ENCODE measurements at places on chromosomes 5 and 9.

GRCh38 chr9:22976454-22976853 is 529.8 kb downstream of the DMRTA1 start:
- DNase-seq, result no peak

- DNase-seq, result no peak
Observed at GRCh38 chr5:124176692-124177091, 569.7 kb downstream of the ZNF608 start.

- DNase-seq, result no peak
Observed at GRCh38 chr5:72599519-72600370, 92.5 kb upstream of the ZNF366 start.

DNA sequence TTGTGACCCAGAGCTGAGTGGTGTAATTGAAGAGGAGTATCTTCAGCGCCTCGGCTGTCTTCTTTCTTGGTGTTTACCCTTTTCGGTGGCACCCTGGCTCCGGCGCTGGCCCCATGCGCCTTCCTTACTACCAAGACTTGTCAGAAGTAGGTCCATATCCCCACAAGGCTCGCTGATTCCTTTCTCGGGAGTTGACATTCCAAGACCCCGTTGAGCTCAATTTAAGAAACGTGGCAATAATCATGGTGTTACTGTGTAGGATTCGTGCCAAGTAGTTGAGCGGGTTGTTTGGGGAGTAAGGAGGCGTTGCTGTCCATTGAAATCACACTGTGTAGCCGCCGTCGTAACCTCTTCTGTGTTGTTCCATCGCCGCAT is 795 bp downstream of the NDUFAF2 start:
- DNase-seq, result no peak

DNA sequence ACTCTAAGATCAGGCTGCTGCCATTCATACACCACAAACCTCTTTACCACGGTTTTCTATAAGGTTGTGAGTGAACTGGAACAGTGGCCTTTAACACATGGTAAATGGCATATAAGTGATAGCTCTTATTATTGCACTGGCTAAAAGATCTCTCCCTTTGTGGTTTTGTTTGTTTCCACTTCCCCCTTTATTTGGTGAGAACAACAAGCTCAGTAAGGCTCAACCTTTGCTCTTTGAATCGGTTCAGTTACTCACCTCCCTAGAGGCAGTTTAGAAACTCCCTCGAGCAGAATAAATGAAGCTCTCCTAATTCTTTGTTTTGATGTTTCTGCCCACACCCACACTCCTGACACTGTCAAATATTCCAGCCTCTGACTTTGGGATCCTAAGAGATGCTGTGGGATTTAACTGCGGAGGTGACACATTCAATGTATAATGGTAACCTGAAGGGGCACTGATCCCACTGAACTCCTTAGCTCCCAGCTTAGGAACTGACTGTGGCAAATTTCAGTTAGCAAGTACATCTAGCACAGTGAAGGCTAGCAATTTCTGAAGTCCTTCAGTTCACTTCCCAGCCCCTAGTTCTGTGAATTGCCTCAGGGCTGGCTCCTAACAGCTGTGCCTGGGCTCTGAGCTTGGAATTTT is 22.5 kb upstream of the RAD23B start:
- no peak for DNase-seq

GRCh38 chr9:96491079-96491879 is 41.3 kb downstream of the HABP4 start:
- DNase-seq, result no peak

DNA sequence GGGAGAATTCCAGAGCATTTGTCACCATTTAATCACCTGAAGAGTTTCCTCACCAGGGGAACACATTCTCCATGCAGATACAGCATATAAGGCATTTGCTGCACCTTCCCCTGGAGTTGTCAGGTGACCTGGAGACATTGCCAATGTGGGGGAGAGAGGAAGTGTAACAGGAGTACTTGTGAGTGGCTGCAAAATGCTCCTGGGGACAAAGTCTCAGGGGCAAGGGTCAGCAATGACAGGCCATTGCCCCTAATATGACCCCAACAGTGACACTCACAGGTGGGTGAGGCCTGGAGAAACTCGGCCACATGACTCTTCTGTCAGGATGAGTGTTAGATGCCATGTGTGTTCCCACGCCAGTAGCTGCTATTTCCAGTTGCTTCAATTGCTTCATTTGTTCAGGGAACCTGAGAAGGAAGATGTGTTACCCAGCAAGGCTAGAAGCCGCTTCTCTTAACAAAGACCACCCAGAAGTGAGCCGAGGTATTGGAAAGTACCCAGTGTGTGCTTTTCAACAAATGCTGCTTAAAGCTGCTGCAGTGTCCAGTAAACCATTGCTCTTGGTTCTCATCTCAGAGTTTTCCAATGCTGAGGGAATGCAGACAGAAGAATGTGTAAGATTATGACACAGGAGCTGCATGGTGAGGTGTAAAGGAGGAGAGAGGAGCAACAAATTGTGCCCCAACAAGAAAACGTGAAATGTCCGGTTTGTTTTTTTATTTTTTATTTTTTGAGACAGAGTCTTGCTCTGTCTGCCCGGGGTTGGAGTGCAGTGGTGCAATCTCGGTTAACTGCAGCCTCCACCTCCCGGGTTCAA is 128.2 kb upstream of the SLC44A1 start:
- no peak for DNase-seq

- DNase-seq, result no peak
Observed at GRCh38 chr5:137199966-137200365, 299.2 kb downstream of the SPOCK1 start.

- no peak for DNase-seq
Observed at GRCh38 chr5:35117967-35118366, 70.2 kb upstream of the AGXT2 start.

- DNase-seq, result peak; percentile 11
Observed at GRCh38 chr9:117718085-117718484, 13.9 kb downstream of the TLR4 start.

GRCh38 chr9:88923092-88923491 is 68.2 kb upstream of the S1PR3 start:
- DNase-seq, result no peak

- DNase-seq, result no peak
Observed at GRCh38 chr9:132784286-132784830, 93.7 kb downstream of the AK8 start.

GRCh38 chr9:32399110-32399815 is 14.8 kb downstream of the ACO1 start:
- DNase-seq, result no peak

- DNase-seq, result no peak
Observed at GRCh38 chr9:13587571-13587970, 308.1 kb upstream of the MPDZ start.

GRCh38 chr5:110027527-110028322 is 338.0 kb downstream of the MAN2A1 start:
- DNase-seq, result no peak

- DNase-seq, result no peak
Observed at GRCh38 chr9:134514503-134514902, 127.1 kb upstream of the COL5A1 start.

DNA sequence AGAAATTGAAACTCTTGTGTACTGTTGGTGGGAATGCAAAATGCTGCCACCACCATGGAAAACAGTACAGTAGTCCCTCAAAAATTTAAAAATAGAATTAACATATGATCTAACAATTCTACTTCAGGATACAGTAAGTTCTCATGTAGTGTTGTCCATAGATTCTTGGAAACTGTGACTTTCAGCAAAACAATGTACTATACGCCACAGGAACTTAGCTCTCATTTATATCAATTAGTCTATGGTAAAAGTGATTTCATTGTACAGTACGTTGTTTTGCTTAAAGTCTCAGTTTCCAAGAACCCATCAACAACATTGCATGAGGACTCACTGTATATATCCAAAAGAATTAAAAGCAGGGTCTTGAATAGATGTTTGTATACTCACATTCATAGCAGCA is 233.5 kb upstream of the GAS1 start:
- DNase-seq, result no peak

DNA sequence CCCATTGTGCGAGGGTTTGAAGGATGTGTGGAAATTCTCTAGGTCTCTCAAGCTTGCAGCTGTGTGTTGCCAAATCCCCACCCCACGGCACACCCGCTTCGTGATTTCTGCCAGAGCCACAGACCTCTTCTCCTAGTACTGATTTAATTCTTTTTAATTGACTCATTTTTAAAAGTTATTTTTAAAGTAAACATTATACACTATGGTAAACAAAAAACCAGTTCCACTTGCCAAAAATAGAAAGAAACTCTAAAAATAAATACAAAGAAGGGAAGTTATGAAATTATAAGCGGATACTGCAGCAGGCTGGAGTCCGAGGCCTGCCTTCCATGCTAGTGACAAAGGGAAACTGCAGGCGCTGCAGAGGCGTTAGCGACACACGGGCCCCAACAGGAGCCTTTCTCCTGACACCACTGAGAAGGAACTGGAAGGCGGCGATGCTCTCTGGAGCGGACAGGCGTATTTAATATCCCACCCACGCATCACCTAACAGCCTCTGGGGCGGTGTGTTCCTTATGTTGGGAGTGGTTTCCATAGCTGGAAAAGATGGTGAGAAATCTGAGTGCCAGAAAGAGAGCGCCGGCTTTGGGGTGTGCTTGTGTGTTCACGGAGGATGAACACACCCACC is 122.5 kb downstream of the COL23A1 start:
- no peak for DNase-seq

DNA sequence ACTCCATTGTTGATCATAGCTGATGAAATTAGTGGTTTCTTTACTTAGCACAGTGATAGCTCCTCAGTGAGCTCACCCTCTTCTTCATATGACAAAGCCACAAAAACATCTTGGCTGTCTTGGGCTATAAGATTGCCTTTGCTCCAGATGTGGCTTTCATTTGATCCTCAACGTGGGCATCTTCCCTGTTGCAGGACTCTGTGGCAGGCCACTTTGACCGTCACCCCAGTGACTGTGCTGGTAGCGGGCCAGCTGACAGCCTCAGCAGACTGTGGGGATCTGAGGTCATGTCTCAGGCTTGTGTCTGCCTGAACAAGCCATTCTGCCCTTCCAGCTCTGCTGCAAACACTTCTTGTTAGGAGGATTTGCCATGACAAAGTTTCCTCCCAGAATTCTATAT is 422.2 kb downstream of the NR2F1-AS1 start:
- no peak for DNase-seq

DNA sequence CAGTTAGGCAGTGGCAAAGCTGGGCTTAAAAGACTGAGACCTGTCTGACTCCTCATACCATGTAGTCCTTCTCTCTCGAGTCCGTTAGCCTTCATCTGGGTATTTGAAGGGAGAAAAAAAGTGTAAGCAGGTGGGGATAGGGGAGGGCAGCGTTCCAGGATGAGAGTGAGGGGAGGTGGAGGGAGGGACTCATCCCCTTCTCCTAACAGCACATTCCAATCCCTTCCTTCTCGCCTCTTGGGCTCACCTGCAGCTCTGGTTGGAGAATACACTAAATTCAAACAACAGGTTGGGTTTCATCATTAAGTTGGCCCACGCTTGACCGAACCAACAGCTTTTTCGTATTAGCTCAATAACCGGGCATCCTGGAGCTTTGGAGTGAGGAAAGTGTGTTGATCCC is 3.6 kb downstream of the NEURL1B start:
- no peak for DNase-seq

- DNase-seq, result no peak
Observed at GRCh38 chr5:979100-979817, 29.3 kb upstream of the NKD2 start.

DNA sequence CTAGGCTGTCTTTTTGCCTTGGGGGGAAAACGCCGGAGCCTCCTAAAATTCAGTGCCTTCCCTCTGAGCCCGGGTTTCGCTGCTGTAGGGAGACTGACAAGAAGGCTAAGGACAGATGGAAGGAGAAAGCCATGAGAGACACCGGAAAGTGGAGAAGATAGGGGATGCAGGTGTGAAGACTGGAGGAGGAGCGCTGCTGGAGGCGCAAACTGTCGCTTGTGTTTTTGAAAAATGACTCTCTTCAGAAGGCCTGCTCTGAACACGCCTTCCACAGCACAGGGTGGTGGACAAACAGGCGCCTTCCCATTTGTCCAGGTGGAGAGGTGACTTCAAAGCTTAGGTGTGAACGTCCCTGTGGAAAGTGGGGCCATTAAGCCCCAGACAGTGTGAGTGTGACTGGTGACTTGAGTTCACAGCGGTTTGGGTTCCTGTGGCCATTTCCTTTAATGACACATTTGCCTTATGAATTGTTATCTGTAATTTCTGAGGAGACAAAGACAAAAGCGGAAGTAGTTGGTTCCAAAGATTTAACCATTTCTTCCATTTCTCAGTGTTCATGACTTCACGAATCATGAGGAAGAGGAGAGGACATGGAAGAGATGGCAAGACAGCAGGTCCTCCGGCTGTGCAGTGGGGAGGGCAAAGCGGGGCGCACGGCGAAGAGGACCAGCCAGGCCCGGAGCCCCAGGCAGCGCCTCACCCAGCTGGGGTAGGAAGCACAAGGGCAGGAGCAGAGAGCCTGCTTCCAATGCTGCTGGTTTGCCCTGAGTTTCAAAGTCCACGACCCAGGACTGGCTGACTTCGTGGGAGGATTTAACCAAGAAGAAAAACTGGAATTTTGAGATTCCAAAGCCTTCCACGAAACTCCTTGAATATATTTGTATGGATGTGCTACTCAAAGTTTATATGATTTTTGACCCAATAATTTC is 27.8 kb upstream of the SEMA4D start:
- peak; percentile 18 for DNase-seq

GRCh38 chr5:9513827-9514226 is 32.0 kb downstream of the SEMA5A start:
- DNase-seq, result no peak

DNA sequence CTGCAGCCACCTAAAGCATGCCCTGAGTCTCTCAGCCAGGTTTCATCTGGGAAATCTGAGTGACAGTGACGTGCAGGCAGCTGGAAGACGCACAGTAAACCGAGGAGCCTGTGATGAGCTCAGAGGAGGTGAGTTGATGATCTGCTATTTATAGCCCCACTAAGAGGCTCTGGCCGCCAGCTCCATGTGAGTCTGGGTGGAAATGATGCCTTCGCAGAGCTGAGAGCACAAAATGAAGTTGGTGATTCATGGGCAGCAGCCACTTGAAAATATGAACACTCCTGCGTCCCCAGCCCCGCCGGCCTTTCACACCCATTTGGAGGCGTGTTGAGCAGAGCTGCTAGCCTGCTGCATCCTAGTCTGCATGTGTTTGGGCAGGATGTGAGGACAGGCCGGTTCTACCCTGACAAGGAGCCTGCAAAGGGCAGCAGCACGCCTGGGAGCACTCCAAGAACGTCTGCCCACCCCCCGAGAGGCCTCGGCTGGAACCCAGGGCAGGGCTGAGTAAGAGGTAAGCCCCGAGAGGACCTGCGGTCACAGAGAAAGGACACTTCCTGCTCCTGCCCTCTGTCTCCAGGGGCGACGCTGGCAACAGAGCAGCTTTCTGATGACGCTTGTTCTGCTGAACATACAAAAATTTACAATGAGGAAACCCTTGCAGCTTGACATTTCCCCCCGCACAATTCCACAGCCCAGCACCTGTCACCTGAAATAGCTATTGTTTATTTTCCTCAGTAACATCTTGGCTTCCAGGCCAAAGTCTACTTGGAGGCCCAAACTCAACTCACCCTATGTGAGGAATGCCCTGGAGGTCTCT is 25.1 kb upstream of the CDKN2AIPNL start:
- peak; percentile 73 for DNase-seq

GRCh38 chr5:167752936-167753335 is 538.5 kb upstream of the WWC1 start:
- no peak for DNase-seq

GRCh38 chr9:123119566-123119965 is 86.1 kb downstream of the GPR21 start:
- no peak for DNase-seq

All from CD4-positive, alpha-beta T cell treated with Interleukin-17A for 1 hour (primary cell).